Stimulated activated effector memory CD8-positive, alpha-beta T cell treated with anti-CD3 and anti-CD28 coated beads, Interleukin-12 subunit alpha, Interleukin-12 subunit beta, amount 100 ng/mL, for 72 hours (primary cell): ENCODE measurements at places on chromosomes 1 and 21.

- no peak for DNase-seq
Observed at GRCh38 chr1:43585557-43585956, 54.9 kb downstream of the PTPRF start.

DNA sequence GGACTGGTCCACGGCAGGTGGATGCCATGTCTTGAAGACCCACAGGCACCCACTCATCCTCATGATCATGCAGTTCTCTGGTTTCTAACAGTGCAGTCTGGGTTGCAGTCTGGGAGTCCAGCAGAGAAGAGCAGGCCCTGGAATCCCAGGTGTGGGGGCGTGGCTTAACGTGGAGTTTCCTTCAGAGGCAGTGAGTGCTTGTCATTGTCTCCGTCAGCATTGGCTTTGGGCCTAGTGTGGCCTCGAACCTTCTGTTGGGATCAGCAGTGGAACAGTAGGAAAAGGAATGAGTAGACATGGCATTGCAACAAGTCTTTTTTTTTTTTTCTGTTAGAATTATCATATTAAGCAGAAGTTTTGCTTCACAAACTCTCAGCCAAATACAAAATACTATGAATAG lies 12.8 kb downstream of the LGALS8 start:
- DNase-seq: no peak

GRCh38 chr1:61055110-61055614 lies 27.2 kb upstream of the NFIA start:
- DNase-seq: no peak

GRCh38 chr21:36722370-36723368 lies 23.8 kb downstream of the SIM2 start:
- no peak for DNase-seq
